Osteoblast (primary cell): ENCODE measurements at places on chromosomes 5 and 9. TPM values are rescaled to one million over a fixed set of nuclear protein-coding genes. Genes with fewer than 3 reads are reported as not detected.

GRCh38 chr5:82074950-82075349, 103.1 kb downstream of the ATG10 start:
- DNase-seq: no peak

- peak; percentile 70 for DNase-seq
Measured at GRCh38 chr5:180137401-180138213, 66.0 kb upstream of the RNF130 start.

ATP10B gene
- total RNA-seq: not detected in 2 replicates

FAM221B gene
- not detected in 2 replicates for total RNA-seq

DNA sequence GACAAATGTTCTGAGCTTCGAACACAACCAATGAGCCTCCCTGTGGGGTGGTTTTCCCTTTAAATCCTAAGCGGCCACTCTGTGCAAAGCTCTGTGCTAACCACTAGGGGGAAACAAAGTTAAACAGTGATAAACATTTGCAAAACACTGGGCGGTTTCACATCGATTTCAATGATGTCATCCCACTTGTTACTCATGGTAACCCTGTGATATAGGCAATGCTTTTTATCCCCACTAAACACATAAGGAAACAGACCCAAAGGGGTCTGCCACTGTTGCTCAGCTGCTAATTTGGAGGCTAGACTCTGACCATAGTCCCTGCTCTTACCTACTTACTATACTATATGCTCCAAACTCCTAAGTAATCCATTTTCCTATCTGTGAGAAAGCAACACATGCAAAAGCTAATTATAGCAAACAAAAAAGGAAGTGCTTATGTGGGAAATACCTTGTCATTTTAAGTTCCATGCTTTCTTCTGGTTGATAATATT, 57.3 kb downstream of the PTPN3 start:
- DNase-seq: peak; percentile 95

DNA sequence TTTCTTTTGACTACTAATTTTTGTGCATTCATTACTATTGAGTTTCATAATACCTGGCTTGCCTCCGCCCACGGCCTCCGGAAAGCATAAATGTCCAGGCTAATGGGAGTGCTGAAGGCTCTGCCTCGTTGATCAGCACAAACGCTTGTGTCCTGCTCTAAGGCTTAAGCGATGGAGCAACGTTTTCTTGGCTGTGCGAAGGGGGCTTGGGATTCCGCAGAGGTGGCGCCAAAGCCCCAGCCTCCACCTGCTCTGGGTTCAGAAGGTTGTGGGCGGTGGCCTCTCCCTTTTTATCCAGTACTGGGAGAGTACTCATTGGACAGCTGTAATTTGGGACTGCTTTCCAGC, 19.7 kb downstream of the ANXA2R start:
- no peak for DNase-seq
